CD4-positive, alpha-beta T cell treated with Interferon gamma for 1 hour (primary cell): ENCODE measurements at places on chromosomes 12 and 14.

DNA sequence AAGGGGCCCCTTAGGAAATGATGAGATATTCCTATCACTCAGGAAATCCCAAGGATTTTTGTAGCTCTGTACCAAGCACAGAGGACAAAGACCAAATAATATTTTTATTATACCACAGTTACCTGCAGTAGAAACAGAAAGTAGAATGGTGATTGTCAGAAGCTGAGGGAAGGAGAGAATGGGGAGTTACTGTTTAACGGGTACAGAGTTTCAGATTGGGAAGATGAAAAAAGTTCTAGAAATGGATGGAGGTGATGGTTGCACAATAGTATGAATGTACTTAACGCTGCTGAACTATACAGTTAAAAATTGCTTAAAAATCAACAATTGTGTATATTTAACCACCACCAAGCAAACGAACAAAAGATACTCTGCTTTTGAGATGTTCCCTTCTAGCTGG is 24.1 kb downstream of the FLVCR2 start:
- DNase-seq: no peak

- DNase-seq: no peak
Measured at GRCh38 chr12:106080791-106081170, 58.0 kb downstream of the NUAK1 start.

DNA sequence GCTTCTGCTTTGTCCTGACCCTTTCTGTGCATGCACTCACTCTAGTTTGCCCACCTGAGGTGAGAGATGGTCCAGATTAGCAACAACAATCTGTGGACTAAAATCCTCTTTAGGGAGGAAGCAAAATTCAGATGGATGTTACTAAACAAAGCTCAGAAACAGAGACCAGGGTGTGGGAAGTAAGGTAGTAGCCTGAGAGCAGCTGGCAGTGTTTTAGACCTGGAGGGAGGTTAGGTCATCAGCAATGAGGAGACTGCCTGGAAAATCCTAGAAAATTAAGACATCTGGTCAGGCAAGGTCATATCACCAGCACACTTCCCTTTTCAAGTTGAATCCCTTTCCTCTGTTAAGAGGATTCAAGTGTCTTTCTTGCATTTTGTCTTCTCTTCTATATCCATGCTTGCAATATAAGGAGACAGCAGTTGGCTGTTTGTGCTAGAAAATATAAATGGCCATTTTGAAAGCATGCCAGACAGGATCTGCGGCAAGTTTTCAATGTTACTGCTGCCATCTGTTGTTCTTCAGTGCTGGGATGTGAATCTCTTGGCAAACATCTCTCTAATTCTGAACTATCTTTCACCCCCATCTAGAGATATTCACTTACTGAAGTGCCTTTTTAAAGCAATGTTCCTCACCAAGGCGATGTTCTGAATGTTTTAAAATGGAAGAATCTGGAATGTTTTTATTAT is 266.4 kb downstream of the NAV3 start:
- no peak for DNase-seq

DNA sequence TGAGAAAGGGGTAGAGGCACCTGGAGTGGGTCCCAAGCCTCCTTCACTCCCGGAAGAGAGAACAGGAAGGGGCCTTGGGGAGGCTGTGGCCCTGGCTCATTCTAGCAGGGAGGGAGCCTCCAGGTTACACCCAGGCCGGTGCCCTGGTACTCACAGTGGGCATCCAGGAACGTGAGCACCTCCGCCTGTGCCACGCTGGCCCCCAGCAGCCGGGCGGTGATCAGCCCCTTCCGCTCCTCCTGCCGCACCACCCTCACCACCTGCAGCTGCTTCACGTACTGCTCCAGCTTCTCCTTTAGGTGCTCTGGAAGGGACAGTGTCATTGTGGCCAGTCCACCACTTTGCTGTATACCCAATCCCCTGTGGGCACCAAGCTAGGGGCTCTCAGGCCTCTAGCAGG is 18.8 kb upstream of the CELA1 start:
- DNase-seq: no peak

DNA sequence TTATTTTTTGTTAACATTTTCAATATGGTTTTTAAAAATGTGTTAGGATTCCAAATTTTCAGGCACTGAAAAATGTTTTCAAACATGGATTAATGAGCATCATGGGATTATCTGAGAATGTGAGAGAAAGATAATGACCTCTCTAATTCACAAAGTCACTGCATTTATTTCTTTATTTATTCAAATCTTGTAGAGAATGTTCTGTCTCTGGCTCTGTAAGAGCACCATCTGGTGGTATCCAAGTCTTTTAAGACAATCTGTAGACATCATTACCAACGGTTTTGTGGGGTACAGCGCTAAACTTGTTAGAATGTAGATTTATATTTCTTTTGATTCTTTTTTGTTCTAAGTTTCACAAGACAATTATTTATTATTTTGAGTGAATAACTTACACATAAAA is 956.0 kb upstream of the NOVA1 start:
- no peak for DNase-seq

DNA sequence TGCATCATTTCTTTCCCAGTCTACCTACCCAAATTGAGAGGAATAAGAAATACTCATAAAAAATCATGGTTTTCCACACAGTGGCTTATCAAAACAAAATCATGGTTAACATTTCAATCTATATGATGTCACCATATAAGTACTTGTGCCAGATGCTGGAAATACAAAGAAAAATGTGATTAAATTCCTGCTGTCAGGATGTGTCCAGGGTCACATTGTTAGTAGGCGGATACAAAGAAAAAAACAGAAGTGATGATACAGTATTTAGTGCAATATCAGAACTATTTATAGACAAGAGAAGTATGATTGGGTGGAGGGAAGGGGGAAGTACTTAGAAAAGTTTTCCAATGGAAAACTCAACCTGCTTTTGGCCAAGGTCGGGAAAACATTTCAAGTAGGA is 47.0 kb upstream of the OR6J1 start:
- no peak for DNase-seq

DNA sequence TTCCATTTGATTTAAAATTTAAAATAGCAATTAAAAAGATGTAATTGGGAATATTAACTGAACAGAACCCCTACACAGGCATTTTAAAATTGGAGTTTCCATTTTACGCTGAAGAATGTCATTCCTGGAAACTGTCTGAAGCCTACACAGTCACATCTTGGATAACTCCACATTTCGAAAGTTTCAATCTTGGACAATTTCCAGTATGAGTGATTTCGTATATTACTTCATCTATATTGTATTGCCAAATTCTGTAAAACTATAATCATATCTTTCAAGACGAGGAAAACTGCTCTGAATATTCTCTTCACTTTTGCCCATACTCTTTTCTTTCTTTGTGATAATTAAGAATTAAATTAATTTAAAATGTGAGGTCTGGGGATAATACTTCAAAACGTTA is 194.2 kb upstream of the ABCD2 start:
- DNase-seq: no peak

DNA sequence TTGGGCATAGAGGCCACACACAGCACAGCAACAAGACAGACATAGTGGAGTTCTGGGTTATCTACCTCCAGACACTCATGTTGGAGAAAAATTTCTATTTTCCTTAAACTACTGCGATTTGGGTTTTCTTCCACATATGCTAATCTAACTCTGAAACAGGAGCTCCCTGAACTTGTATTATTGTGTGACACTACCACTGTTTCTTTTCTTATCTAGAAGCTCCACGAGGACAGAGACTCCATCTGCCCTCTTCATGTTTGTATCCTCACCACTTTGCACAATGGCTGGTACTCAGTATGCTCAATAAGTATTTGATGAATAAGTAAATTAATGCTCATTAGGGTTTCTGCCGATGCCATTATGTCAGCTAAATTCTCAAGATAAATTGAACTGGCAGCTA is 218.6 kb downstream of the PAX9 start:
- DNase-seq: no peak

- DNase-seq: no peak
Measured at GRCh38 chr14:80776186-80776585, 165.4 kb downstream of the CEP128 start.

DNA sequence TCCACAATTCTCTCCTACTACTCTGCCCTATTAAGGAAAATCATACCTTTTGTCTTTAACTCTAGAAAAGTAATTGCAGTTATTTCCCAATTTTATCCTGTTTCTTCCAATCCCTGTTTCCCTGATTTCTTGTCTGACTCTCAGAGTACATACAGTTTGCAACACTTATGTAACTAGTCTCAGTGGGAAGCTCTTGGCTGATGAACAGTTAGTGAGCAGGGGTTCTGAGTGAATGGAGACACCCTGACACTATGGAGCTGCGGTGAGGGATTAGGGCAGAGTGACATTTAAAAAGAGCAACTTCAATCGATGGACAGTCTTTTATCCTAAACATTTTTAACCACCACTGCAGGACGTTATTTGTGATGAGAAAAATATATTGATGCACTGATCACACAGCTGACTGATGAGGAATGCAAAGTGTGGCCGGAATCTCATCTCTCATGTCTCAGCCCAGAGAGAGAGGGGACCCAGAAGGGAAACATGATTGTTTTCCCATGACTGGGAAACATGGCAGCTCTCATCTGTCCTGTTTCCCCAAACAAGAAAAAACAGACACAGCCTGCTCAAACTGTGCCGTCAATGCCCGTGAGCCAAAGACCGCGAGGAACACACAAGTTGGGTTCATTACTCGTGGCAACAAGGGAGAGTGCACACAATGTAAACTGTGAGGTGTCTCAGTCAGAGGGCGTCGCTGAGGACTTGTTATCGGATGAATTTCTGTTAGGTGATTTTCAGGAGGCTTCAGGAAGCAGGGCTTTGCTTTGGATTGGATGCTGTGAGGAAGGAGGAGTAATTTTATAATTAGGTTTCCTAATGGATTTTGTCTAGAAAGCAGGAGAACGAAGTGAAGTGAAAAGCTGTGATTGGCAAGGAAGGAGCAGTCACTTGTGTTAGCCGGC is 5.2 kb upstream of the SLC6A13 start:
- DNase-seq: no peak

DNA sequence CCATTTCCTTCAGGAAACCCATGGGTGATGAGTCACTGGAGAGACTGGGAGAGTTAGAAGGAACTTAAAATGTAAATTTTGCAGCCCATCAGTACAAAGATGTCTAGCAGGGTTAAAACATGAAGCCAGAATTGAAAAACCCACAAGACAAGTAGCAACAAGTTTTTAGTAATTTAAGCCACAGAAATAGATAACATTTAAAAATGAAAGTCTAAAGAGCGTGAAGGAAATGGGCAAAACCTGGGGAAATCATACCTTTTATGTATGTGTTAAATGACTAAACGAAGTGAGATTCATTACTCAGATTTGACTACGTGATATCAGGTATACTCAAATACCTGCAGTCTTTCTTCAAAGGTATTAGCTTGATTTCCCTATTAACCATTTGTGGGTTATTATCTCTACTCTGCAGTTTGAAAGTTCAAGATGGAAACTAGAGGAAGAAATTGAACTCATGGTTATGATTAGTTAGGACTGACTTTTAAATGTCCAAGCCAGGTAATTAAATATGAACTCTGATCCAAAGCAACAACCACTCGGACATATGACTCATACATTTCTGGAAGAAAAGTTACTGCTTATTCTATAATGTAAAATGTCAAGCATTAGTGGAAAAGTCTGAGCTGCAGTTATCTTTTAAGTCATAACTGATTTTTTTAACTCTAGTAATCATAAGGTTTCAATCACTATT is 84.1 kb downstream of the ITPR2 start:
- DNase-seq: no peak

GRCh38 chr12:1839464-1839863 is 19.1 kb downstream of the LRTM2 start:
- no peak for DNase-seq

DNA sequence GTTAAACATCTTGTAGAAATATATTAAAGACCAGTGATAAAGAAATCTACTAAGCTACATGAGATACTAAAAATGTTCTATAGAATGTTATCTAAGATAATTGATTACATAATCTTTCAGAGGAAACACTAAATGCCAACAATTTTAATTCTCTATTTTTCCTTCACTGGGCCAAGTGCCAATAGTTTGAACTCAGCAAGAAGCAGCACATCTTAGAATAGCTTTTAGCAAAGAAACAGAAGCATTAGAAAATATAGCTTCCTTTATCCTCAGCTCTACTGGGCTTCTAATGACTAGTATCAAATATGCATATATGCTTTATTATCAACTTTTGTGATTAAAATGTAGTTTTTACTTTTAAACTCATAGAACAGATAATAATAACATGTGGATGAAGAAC is 461.4 kb upstream of the USP15 start:
- DNase-seq: no peak

- no peak for DNase-seq
Measured at GRCh38 chr12:107014055-107014454, 27.1 kb upstream of the MTERF2 start.

DNA sequence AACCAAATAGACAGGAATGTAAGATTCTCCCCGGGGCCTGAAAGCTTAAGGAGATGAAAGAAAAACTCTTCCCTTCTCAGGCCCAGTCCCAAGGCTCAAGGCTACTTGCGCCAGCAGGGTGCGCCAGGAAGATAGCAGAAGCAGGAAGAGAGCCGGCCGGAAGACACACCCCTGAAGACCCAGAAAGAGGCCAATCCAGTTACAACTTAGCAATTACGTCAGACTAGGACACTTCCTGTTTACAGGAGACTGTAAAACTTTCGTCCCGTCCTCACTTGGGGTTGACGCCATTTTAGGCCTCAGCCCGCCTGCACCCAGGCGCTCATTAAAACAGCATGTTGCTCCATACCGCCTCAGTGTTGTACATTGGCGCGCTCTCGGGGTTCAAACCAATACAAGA is 9.4 kb downstream of the COX16 start:
- DNase-seq: no peak

DNA sequence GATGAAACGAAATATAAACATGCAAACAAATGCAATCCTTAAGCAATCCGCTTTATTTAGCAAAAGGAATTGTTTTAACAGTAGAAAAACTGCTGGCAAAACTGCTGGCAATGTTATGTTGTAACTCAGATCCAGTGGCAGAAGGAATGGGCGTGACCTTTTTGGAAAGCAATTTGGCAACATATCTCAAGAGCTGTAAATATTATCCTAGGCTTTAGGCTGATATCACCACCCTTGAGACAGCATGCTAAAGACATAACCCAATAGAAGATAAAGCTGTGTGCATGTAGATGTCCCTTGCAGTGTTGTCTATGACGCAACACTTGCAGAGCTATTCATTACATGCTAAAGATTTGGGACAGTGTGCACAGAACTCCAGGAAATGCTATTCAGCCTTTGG is 138.5 kb downstream of the DICER1 start:
- no peak for DNase-seq

GRCh38 chr14:78618368-78618767 is 448.2 kb downstream of the NRXN3 start:
- no peak for DNase-seq

DNA sequence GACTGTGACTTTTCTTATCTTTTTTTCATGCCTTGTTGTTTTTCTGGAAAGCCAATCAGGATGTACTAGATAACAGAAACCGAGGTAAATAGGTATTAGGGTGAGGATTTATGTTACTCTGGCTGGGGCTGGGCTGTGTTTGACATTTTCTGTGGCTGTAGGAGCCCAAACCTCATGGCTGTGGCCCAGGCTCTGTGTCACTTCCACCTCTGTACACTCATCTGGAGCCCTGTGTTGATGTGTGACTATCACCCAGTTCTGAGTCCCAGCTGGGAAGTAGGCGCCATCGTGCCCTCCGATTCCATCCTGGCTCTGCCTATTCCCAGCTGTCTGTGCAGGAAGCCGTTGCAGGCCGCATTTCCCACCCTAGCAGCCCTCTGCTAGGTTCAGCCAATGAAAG is 1.6 kb upstream of the HHIPL1 start:
- DNase-seq: no peak
